ENCODE measurements at places on chromosomes 1 and 21.

- peak; percentile 91 for DNase-seq
These were observed 312.6 kb downstream of the SIPA1L2 start for GRCh38 chr1:232317350-232317749.

DNA sequence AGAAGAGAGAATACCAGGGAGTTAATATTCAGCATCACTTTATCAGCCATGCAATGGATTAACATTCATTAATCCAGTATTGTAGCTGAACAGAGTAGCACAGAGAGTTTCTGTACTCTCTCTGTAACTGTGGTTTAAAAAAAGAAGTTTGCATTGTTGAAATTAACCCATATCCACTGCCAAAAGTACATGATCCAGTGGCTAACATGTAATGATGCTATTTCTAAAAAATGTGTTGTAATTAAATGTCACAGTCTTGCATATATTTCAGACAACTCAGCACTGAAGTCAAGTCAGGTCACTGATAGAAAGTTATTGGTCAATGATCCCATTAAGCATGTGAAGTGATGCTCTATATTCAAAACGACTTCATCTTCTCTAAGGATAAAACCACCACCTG lies 141.3 kb downstream of the NRIP1 start:
- DNase-seq, result peak; percentile 68

- no peak for DNase-seq
These were observed 23.3 kb downstream of the DUSP10 start for GRCh38 chr1:221718381-221719277.

GRCh38 chr1:2248127-2248826 lies 20.2 kb downstream of the SKI start:
- peak; percentile 43 for DNase-seq

DNA sequence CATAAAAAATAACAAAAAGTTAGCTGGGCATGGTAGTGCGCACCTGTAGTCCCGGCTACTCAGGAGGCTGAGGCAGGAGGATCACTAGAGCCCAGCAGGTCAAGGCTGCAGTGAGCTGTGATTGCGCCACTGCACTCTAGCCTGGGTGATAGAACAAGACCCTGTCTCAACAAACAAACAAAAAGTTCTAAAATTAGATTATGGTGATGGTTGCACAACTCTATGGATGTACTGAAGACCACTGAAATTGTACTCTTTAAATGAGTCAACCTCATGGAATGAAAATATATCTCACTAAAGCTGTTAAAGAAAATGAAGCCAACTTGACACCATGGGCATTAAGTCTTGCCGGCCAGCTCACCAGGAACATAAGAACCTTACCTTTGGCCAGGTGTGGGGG lies 9.1 kb downstream of the MRAP start:
- DNase-seq, result no peak

GRCh38 chr1:5856246-5856815 lies 135.9 kb downstream of the NPHP4 start:
- peak; percentile 37 for DNase-seq

DNA sequence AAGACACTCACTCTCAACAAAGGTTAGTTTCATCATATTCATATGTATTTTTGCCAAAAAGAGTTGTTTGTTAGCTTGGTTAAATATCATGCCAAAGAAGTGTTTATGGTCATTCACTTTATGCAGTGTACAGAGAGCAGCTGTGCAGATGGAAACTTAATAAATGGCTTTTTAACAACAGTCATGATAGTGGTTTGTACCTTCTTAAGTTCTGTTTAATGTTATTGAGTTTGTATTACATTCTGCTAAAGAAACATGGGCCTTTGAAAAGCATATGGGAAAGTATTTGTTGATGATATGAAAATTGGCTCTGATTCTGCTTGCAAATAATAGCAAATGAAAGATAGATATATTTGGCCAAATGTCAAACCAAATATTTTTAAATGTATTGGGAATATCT lies 607.3 kb downstream of the NCAM2 start:
- DNase-seq, result no peak

DNA sequence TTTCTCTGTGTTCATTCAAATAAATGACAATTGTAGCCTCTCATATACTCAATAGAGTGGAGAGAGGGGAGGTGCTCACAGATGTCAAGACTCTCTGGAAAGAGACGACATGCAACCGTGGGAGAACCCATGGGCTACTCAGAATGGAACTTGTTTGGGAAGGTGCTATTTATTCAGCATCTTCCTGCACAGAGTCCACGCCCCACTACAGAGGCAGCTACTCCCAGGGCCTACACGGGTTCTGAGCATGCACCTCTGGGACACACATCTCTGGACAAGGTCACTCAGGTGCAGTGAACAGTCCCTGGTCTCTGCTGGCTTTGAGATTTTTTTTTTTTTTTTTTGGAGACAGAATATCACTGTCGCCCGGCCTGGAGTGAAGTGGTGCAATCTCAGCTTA lies 64.1 kb downstream of the NID1 start:
- no peak for DNase-seq

DNA sequence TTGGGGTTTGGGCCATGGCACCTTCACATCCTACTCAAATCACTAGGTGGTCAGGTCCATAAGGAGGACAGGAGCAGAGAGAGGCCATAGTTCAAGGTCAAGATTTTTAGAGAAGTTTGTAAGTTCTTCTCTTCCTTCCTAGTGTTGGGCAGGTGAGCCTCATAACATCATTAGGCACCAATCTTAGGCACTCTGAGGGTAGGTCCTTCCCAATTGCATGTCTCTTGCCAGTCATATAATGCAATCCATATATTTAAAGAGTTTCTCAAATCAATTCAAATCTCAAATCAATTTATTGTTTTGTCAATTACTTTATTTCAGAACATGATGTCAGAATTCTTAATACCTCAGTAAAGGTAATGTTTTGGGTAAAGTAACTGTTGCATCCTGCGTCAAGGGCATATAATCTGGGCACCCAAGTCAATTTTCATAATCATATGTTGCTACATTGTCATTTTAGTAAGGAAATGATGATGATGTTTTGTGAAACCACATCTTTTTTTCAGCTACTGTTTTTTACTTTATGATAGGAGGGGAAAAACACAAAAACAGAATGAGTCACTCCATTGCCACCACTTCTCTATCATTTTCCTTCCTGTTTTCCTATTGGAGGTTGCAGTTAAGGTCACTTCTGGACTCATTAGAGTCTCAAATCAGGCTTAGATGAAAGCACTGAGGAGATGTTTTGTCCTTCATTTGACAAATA lies 122.7 kb downstream of the UCHL5 start:
- no peak for DNase-seq

GRCh38 chr1:42736152-42736551 lies 3.9 kb downstream of the CLDN19 start:
- DNase-seq, result peak; percentile 16

DNA sequence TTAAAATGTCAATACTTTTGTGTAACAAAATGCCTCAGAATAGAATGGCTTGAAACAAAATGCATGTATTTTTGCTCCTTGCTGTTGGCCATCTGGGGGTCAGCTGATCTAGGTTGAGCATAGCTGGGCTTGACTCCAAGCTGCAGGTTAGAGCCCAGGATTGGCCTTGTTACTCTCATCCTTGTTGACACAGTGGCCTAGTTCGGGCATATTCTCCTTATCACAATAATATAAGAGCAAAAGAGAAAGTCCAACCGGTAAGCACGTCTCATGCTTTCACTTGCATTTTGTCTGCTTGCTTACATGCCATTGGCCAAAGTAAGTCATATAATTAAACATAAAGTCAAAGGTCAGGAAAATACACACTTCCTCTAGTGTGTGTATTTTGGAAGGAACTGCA lies 456.2 kb downstream of the KCNT2 start:
- DNase-seq, result no peak

DNA sequence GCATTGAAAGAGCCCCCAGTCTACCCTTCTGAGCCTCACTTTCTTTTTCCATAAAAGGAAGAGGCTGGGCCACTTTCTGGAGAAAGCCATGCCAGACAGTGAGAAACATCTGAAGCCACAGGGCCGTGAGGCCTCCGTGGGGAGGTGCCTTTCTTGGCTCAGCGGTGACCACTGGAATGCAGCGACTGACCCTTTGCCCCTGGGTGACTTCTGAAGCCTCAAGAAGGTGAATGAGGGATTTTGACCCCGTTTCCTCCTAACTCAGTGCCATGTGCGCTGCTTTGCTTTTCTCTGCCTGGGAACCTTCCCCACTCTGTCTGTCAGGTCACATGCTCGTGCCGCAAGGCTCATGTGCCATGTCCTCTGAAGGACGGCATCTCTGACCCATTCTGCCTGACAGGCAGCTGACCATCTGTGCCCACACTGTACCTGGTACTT lies 44.7 kb upstream of the A3GALT2 start:
- DNase-seq, result peak; percentile 73

DNA sequence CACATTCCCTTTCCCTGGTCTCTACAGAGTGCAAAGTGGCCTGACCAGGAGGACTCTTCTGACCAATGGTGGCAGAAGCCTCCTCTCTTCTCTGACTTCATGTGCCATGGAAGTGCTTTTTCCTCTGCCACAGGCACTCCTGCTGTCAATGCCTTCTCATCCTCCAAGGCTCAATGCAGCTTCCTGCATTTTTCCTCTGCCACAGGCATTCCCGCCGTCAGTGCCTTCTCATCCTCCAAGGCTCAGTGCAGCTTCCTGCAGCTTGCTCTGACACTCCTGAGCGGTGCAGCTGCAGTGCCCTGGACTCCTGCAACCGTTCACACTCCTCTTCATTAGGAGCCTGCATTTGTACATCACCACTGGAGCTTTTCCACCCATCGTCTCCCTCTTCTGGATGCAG lies 4.7 kb upstream of the ADARB1 start:
- no peak for DNase-seq

- no peak for DNase-seq
These were observed 21.6 kb downstream of the PLPP3 start for GRCh38 chr1:56557746-56558145.

DNA sequence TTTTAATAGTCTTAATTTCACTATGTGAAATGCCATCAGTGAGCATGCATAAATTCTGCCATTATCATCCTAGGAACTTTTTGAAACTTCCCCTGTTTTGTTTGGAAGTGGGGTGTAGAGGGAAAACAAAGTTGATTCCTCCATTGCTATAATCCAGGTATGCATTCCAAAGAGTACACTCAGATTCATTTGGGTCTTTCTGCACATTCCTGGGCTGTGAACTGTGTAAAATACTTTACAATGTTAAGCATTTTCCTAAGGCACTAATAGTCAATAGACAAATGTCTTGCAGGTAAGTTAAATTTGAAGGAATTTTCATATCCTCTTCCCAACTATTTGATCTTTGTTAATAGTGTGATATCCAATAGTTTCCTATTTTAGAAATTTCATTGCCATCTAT lies 36.2 kb downstream of the SGIP1 start:
- DNase-seq, result peak; percentile 79

DNA sequence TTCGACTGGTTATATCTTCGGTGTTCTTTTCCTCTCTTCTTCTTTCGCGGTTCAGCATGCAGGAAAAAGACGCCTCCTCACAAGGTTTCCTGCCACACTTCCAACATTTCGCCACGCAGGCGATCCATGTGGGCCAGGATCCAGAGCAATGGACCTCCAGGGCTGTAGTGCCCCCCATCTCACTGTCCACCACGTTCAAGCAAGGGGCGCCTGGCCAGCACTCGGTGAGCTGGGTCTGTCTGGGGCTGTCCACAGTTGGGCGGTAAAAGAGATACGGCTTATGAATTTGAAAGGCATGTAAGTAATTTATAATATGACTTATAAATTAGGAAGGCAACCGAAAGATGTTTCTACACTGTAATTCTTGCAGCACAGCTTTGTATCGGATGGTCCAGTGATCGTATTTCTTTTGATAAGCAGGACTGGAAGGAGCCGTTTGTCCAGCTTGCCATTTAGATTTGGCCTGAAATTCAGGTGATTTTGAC lies 334 bp downstream of the CTH start:
- no peak for DNase-seq

DNA sequence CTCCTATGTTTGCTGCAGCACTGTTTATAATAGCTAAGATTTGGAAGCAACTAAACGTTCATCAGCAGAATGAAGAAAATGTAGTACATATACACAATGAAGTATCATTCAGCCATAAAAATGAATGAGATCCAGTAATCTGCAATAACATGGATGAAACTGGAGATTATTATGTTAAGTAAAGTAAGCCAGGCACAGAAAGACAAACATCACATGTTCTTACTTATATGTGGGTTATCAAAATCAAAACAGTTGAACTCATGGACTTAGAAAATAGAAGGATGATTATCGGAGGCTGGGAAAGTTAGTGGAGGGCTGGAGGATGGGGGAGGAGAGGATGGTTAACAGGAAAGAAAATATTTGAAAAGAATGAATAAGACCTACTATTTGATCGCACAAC lies 1017.6 kb downstream of the KCNT2 start:
- no peak for DNase-seq

DNA sequence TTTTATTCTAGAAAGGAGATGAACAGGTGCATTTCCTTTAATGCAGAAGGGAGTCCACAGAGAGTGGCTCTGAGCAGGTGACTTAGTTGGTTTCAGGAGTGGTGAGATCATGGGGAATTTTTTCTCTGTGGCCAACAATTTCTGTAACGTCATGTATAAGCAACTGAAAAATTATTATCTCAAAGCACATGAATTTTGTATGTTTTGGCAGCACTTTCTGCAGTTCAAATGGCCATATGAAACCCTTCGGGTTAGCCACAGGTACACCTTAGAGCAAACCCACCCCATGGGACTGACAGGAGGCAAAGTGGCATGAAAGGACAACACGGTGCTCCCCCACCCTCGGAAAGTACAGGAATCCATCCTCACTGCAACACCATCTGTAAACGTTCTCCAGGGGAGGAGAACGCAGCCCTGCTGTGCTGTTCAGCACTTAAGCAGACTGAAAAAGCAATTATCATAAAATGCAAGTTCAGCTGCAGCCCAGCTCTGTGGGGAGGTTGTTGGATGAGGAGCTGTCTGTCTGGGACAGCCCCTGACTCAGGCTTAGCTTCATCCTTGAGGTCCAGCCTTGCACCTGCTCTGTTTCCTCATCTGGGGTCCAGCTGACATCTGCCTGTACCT lies 55.8 kb upstream of the CLDN14 start:
- DNase-seq, result peak; percentile 21

GRCh38 chr1:203202431-203203245 lies 16.1 kb upstream of the CHI3L1 start:
- no peak for DNase-seq

- DNase-seq, result no peak
These were observed 39.1 kb upstream of the ADAM30 start for GRCh38 chr1:119935373-119935772.

DNA sequence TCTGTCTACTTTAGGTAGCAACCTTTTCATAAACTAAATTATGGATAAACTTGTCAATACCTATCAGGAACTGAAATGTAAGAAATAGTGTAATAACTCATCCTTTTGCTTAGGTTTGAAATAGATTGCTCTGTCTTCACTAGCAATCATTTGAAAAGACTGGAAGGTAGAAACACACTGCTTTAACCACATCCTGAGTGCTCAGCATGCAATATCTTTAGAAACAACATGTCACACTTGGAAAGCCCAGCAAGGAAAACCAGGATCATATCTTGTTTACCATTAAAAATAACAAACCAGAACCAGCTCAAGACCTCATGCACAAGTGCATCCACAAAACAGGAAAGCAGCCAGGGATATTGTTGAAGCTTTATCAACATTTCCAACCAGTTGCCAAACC lies 3.6 kb downstream of the KCNJ6 start:
- DNase-seq, result no peak

GRCh38 chr1:51100264-51100880 lies 1.7 kb upstream of the C1orf185 start:
- no peak for DNase-seq

Data from kidney tubule cell (primary cell).